Left hindlimb (tissue), 1 donor: ENCODE measurements at places on chromosomes 1 and 21.

GRCh38 chr1:10508511-10508951, 33.8 kb downstream of the PEX14 start:
- DNase-seq, result no peak

GRCh38 chr21:38813547-38813946, 7.8 kb downstream of the ETS2 start:
- DNase-seq, result no peak

DNA sequence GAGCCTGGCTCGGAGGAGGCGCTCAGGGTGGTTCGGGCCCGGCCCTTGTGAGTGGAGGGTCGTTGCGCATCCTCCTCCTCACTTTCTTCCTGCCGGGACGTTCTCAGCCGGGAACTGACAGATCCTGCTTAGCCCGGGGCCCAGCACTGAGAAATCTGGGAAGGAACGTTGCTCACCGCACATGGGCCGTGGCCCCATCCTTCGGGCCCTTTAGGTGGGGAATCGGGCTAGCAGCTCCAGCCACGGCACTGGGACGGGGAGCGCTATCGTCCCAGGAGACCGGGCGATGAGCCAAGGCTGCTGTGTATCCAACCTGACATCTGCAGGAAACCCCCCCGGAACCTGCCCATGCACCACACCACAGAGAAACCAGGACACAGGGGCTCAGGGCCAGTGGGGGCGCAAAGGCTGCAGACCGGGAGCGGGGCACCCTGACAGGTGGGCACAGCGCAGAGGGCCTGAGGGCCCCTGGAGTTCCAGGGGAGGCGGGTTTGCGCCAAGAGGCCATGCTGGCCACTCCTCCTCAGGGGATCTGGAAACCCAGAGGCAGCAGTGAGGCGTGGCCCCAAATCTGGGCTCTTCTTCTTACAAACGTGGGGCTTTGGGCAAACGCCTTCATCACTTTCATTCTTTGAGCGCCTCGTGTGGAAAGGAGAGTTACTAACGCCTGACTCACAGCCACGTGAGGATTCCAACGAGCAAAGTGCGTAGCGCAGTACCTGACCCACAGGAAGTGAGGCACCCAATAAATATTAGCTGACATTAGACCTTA, at the start of gene SH2D5:
Gene SH2D5 (minus strand): TSS at position 116 of the 772 bp plus-strand sequence. CDS start 4,659 bp downstream, outside the sequence.
- no peak for DNase-seq

DNA sequence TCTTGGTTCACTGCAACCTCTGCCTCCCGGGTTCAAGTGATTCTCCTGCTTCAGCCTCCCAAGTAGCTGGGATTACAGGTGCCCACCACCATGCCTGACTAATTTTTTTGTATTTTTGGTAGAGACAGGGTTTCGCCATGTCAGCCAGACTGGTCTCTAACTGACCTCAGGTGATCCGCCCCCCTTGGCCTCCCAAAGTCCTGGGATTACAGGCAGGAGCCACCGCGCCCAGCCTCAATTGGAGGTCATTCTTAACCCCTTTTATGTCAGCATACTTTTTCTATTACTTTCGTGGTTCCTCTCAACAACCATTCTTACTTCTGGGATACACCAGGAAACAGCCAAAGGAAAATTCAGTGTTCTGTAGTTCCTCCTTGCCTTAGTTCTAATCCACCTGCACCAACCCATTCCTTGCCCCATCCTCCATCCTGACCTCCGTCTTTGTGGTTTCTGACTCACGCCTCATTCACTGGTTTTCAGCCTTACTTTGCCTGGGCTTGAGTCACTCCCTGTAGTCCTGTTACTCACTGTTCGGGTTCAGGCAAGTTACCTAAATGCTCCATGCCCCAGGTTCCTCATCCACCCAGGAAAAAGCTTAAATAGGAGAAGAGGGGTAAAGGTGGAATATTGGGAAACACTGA, 12.9 kb upstream of the BCL10 start:
- DNase-seq, result no peak

DNA sequence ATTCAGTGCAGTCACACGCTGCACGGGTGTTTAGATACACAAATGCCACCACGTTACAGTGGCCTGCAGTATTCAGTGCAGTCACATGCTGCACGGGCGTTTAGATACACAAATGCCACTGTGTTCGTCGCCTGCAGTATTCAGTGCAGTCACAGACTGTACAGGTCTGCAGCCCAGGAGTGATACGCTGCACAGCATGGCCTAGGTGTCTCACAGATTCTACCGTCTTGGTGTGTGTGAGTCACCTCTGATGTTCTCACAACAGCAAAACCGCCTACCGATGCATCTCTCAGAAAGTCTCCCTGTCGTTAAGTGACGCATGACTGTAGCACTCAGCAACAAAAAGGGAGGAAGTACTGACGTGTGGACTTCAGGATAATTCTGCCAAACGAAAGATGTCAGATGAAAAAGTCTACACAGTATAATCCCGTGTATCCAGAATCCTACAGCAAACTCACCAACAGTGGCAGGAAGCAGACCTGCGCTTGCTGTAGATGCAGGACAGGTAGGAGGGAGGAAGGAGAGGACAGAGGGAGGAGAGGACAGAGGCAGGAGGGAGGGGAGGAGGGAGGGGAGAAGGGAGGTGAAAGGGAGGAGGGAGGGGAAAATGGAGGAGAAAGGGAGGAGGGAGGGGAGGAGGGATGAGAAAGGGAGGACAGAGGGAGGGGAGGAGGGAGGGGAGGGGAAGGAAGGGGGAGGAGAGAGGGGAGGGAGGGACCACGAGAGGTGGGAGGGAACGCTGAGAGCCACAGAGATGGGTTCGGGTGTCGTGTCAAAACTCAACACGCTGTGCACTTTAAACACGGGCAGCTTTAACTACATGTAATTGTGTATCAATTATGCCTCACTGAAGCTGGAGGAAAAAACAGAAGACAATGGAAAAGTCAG, 36.3 kb upstream of the PCBP3 start:
- DNase-seq, result no peak

- DNase-seq, result no peak
These were observed 70.0 kb upstream of the KIAA1614 start for GRCh38 chr1:180842491-180843275.

DNA sequence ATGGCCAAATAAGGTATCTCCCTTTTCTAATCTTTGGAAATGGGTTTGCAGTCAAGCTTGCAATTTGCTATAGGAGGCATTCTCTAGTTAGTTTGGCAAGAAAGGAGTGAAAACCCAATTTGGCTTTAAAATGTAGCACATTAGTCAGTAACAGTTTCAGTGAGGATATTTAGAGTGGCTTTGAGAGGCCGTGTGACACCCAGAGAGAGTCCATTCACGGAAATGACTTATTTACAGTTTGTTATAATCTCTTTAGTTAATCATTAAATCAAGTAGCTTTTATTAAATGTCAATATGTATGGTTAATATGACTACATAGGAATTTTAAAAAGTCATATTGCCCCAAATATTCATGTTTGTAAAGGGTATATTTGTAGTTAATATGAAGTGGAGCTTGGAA, 9.6 kb downstream of the ZBTB18 start:
- DNase-seq, result no peak
